ENCODE measurements at places on chromosomes 2 and 18.
A peak's percentile ranks its signal among the peaks of the same experiment; 100 is the strongest.

- ATAC-seq, result peak; percentile 1
These were observed 1.7 kb downstream of the MYCN start for GRCh38 chr2:15941871-15942710.

GRCh38 chr2:241867776-241868420, 1.6 kb upstream of the RTP5 start:
- no peak for ATAC-seq

GRCh38 chr2:227036527-227036926, 127.5 kb downstream of the COL4A4 start:
- no peak for ATAC-seq

DNA sequence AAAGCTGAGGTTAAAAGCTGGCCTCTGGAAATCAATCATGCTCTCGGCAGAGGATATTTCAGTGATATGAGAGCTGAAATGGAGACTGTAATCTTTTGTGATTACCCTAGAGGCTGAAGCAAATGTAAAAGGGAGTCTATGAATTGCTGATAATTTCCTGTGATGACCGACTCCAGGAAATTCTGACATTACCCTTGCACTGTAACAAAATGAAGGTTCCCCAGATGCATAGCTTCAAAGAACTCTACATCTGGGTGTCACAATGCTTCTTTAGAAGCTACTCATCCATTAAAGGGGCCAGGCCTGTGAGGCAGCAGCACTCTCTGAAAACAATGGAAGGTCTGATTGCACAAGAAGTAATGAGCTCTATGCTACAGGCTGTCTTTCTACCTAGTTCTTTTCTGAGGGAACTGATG, 268.2 kb upstream of the SESTD1 start:
- peak; percentile 80 for ATAC-seq

- no peak for ATAC-seq
These were observed 78.6 kb downstream of the EFEMP1 start for GRCh38 chr2:55844986-55845385.

DNA sequence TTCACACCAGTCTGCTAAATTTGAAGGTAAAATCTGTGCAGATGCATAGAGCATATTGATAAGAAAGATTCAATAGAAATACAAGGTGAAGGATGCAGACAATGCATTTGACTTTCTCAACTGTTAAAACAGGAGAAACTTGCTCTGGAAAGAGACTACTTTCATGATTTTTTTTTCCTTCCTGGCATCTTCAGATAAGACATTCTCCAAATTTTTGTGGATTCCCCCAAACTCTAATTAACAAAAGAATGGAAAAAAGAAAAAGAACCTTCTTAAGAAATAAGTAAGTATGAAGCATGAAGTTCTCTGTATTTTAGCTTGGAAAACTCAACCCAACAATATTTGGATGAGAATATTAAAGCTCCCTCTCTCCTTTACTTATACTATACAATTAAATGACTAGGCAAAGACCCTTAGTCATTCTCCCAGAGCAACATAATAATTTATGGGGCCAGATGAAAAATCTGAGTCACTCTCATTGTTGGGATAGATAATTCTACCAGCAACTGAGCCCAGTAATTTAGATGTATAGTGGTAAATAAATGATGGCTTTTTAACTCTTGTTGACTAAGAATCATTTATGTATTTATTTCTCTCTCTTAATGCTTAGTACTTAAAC, 298.7 kb upstream of the COL3A1 start:
- ATAC-seq, result peak; percentile 80

- ATAC-seq, result no peak
These were observed 41.5 kb downstream of the KANSL3 start for GRCh38 chr2:96596596-96596995.

DNA sequence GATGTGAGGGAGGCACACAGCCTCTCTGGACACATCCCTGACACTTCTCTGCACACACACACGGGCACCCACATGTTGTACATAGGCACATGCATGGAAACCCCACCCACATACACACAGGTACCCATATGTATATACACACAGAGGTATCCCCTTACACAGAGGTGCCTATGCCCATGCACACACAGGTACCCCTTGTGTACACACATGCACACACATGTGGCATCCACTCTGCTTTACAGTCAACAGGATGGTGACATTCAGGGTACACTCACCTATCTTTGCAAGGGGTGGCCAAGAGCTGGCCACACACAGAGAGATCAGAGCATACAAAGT, 59.5 kb downstream of the FAM168B start:
- ATAC-seq, result no peak

DNA sequence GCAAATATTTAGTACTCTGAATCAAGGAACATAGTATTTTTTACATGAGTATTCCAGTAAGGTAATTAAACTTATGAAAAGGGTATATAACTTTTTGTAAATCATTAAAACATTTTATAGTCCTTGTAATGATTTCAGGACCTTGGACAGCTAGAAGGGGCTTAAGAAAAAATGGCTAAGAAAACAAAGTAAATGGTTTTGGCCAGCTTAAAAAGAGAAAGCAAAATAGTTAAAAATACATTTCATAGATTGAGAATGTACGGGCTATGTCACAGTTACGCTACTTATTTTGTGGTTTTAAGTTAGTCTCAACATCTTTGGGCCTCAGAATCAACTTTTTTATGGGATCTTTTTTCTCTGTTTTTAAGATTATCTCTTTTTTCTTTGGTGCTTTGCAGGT, 26.7 kb downstream of the POLI start:
- no peak for ATAC-seq

DNA sequence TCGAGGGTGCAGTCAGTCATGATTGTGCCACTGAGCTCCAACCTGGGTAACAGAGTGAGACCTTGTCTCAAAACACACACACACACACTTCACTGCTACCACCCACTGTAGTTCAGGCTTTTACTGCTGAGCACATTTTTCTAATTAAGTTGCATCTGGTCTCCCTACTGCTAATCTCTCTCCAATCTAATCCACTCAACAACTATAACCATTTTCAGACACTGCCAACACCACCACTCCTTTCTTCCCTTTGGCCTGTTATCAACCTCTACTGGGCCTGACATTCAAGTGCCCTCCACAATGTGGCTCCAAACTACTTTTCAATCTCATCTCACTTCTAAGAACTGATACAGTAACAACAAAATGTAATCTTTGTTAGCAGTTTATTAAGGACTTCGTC, 44.8 kb downstream of the RMP24 start:
- no peak for ATAC-seq

- ATAC-seq, result no peak
These were observed 87.7 kb upstream of the DYNAP start for GRCh38 chr18:54503131-54503894.

DNA sequence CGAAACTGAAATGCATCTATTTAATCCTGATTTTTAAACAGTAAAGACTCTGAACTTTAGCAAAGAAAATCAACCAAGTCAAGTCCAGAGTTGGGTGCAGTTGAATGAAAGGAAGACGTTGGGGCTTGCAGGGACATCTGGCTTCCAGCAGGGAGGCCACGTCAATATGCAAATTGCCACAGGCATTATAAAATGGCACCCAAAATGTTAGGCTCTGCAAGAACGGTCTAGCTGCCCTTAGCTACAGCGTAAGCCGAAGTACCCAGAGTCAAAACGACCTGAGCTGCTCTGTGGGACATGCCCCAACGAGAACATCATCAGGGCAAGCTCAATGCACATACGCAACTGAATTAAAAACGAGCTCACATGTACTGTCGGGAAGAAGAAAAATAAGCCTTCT, 30.7 kb downstream of the DOCK10 start:
- no peak for ATAC-seq

DNA sequence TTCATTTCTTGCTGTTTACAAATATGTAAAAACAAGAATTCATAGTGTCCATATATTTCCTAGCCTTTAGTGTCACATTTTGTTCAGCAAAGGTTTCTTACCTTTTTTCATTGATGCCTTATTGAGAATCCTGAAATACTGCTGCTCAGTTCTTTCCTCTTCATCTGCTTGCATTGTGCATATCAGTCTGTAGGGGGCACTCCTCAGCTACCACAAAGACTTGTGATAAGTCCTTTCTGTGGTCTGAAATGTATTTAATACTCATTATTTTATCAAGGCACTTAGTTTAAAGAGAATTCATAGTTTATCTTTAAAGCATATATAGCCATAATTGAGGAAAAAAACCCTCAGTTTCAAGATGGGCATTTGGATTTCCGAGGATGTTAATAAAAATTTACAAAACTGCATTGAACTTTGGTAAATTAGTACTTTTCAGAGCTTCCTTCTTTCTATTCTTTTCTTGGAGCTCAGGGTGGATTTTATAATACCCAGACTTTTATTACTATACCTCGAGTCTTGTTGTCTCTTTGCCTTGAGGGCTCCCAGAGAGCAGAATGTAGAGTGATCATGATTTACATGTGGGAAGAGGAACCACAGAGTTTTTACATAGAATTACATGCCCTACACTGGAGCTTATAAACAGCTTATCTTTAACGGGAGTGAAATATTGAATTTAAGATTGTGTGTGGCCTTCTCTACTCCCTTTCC, 570.1 kb downstream of the PLCL1 start:
- ATAC-seq, result no peak

DNA sequence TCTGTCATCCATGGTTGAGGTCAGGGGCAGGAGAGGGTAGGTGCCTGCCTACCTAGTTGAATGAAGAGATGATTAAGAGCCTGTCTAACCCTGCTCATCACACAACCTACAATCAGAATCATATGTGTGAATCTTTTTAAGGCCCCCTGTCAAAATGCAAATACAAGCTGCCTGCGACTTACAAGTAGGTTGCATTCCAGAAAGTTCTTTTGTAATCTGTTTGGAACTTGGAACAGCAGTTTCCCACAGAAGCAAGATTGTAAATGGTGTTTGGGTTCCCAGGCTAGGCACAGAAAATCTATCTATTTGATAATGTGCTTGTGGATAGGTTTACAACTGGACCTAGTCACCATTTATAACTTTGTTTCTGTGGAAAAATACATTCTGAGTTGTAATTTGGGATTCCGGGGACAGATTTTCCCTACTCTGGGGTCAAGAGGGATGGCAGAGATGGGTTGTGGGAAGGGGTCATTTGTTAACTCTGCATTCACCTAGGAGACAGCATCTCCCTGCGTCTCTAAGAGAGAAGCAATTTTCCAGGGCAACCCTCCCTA, 4.4 kb downstream of the LIPG start:
- ATAC-seq, result no peak

GRCh38 chr2:70420143-70420542, 118.3 kb upstream of the FAM136A start:
- peak; percentile 86 for ATAC-seq

DNA sequence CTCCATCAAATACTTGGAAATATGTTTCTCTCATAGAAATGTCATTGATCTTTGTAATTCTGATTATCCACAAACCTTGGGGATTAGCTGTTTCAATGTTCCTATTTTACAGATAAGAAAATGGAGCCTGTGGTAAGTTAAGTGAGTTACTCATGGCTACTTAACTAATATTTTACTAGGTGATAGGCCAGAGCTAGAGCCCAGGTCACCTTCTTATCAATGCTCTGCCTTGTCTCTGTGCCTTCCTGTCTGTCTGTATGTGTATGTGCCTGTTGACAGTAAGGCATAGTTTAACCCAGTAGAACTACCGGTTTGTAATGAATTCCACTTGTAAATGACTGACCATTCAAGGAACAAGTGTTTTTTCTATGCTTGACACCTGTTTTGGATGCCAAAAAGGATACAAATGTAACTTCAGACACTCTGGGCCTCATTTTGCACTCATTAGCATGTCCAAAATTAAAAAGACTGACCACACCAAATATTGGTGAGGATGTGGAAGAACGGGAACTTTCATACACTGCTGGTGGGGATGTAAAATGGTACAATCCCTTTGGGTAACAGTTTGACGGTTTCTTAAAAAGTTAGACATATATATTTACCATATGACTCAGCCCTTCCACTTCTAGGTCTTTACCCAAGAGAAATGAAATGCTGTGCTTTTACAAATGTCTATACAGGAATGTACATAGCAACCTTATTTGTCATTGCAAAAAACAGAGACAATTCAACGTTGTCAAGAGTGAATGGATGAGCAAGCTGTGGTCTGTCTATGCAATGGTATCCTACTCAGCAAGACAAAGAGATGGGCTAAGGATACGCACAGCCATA, 19.6 kb upstream of the IL1A start:
- ATAC-seq, result peak; percentile 54

Measured in motor neuron (in vitro differentiated cells).